ENCODE measurements at places on chromosomes 7 and 10.
A peak's percentile ranks its signal among the peaks of the same experiment; 100 is the strongest.

DNA sequence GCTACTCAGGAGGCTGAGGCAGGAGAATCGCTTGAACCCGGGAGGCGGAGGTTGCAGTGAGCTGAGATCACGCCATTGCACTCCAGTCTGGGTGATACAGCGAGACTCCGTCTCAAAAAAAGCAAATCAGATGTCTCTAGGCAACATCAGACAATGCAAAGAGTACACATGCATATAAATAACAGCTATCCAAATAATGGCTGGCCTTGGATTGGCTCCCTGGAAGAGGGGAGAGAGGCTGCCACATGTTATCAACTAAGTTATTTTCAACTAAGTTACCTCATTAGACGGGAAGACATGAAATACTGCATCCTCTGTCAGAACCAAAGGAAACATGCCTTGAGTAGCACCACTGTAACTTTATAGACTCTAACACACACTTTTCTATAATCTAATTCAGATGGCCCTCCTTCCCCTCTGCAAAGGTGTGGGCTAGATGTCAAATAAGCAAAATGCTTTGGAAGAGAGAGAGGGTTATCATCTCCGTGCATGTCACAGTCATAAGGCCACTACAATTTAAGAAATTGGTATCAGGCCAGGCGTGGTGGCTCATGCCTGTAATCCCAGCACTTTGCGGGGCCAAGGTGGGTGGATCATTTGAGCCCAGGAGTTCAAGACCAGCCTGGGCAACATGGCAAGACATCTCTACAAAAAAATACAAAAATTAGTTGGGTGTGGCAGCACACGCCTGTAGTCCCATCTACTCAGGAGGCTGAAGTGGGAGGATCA is 22.5 kb upstream of the SPOCK2 start:
- no peak for DNase-seq

GRCh38 chr7:2941216-2941859 is 97.2 kb upstream of the GNA12 start:
- DNase-seq, result no peak

DNA sequence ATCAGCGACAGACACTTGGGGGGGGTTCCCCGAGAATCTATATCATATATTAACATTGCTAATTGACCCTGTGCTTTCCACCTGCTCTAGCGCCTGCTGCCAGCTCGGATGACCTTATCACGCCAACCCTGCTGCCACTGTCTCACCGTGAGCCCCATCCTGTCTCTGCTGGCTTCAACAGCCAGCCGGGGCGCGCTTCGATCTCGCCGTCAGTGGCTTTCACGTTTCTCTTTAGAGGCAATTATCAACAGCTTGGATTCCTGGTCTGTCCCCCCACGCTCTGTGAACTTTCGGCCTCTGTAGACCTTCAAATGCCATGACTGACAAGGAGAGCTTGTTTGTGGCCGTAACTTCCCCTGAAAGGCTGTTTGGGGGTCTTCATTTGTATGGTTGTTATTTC is 123.0 kb downstream of the EBF3 start:
- no peak for DNase-seq

DNA sequence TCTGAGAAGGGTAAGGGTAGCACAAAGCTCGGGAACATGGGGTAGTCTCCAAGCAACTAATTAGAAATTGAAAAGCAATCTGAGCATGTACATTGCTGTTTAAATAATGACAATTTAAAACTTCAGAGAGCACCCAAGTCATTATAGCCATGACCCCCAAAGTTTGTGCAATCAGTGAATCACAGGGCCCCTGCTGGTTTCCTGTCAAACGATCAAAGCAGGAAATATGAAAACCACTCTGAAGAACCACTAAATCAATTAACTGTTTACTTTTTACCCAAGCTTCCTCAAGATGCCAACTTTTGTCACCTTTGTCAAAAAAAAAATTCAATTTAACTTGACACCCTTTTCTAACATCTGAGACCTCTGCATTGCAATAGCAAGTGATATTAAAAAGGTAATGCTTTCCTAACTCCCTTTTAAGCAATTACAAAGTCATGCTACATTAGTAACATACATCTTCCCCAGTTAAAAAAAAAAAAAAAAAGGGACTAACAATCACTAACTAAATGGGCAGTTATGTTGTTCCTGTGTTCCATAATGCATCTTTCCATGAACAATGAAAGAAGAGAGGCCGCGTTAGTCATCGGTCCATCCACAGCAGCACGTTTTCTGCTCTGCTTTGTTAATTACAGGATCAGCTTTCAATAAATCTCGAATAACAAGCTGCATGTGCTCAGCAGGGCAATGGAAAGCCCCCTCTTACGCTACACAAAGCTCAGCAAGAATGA is 80.6 kb downstream of the ETV1 start:
- DNase-seq, result no peak

GRCh38 chr10:14698111-14698828 is 76.4 kb downstream of the FAM107B start:
- DNase-seq, result peak; percentile 37

- DNase-seq, result peak; percentile 32
Measured at GRCh38 chr7:156827587-156828203, 65.3 kb downstream of the LMBR1 start.

DNA sequence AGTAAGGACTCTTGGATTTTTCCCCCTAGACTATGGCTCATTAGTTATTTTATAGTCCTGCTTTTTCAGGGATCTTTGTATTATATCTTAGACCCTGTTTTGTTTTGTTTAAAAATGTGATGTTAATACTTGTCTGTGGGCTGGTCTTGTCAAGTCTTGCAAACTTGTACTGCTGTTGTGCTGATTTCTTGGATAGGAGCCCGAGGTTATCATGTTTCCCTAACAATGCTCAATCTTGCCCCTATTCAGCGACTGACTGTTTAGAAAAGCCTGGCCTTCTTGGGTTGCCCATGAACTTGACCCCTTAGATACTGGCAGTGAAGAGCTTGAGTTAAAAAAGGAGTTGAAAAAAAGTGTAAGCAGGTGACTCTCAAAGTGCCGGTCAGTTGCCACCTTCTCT is 115.7 kb downstream of the KIAA1217 start:
- DNase-seq, result no peak

DNA sequence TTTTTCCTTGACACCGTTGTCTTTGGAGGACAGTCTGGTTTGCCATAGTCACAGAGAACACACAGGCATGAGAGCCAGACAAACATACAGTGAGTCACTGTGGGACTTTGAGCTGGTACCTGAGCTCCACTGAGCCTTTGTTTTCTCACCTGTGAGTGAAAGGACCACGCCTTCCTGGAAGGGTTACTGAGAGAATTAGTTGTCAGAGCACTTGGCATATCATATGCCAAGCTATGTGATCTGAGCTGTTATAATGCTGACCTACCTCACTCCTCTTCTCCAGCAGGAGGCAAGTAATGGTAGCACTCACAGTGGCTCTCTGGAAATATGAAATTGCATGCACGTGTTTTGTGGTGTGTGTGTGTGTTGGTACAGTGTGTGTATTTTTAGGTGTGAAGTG is 59.7 kb downstream of the CXCL12 start:
- no peak for DNase-seq

- DNase-seq, result no peak
Measured at GRCh38 chr7:33495207-33495606, 365.8 kb downstream of the BBS9 start.

DNA sequence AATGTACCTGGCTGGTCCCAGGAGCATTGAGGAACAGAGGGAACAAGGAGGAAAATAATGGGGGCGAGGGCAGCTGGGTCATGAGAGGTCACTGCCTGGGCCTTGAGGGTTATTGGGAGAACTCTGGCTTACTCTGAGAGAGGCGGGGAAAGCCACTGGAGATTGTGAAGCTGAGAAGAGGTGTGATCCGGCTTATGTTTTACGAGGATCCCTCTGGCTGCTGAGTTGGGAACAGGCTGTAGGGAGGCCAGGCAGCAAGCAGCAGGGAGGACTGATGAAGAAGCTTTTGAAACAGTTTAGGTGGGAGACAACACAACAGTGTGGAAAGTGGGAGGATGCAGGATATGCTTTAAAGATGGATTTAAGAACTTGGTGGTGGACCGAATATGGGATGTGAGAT is 87.3 kb downstream of the FANK1 start:
- no peak for DNase-seq

DNA sequence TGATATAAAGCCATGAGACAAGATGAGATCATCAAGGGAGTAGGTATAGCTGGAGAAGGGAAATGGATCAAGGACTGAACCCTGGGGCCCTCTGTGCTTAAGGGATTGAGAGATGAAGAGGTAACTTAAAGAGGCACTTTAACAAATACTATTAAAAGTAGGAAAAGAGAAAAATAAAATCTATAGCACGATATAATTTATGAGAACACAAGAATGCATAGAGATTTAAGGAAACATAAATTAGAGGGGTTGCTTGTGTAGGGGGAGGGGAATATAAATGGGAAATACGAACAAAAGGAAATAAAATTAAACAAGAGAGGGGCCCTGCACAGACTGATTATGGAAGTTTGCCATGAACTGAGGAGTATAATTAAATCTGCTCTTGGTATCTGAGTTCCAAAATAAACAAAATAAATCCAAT is 15.6 kb upstream of the LRRC17 start:
- DNase-seq, result no peak

GRCh38 chr10:1149793-1150637 is 93.8 kb downstream of the WDR37 start:
- peak; percentile 59 for DNase-seq

DNA sequence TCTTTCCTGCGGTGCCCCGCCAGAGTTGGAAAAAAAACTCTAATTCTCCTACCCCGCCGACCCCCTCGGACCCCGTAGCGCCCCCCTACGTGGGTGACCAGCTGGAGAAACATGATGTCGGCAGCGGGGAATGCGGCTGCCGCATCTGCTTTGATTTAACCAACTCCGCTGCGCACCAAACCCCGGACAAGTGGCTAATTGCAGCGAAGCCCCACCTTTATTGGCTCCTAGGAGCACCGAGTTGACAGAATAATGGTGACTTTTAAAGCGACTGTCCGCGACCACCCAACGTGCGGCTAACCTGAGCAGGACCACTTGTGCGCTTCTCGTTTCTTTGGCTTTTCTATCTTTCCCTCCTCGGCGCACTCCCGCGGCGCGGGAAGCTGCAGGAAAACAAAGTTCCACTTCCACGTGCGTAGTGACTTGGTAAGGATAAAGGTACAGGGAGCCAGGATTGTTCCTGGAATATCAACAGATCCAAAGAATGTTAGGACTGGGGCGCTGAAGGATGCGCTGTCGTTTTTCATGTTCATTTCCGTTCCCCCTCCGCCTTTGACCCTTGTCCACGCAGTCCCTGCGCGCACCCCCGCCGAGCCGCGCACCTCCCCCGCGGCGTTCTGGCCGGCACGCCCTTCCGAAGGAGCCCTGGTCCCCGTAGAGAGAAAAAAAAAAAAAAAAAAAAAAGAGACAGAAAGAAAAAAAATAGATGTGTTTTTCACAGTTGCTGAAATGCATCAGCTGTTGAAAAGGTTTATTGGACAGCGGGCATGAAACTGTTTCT is 1.4 kb downstream of the WNT16 start:
- peak; percentile 47 for DNase-seq

GRCh38 chr10:99325281-99325680 is 3.9 kb upstream of the CNNM1 start:
- no peak for DNase-seq

DNA sequence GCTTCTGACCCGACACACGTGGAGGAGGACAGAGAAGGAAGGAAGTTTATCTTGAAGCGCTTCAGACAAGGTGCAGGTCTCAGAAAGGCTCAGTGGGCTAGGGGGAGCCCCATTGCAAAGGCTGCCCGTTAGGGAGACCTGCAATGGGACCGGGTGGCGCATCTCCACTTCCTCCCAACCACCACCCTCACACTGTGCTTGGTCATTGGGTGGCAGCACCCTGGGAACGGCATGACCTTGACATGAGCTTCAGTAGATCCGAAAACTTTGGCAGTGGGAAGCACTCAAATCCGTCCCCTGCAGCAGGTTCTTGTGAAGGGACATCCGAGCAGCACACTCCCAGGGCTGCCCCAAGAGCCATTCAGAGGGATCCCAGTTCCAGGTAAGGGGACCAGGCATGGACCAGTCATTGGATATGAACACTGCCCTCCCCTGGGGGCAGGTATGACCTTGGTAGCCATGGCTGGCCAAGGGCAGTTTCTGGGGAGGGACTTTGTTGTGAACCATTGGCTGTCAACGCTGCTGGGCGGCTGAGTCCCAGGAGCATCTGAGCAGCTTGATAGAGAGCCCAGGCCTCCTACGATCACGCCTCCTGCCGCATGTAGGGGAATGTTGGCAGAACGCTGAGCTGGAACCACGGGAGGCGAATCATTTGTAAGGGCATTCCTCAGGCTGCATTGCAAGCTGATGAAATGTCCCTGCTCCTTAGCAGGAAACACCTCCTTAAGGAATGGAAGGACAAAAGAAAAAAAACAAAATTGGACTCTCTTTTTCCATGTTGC is 31.7 kb downstream of the GALNTL5 start:
- DNase-seq, result no peak

- no peak for DNase-seq
Measured at GRCh38 chr10:17453373-17454091, 863 bp downstream of the ST8SIA6 start.

- DNase-seq, result no peak
Measured at GRCh38 chr7:112010109-112010508, 196.1 kb downstream of the DOCK4 start.

DNA sequence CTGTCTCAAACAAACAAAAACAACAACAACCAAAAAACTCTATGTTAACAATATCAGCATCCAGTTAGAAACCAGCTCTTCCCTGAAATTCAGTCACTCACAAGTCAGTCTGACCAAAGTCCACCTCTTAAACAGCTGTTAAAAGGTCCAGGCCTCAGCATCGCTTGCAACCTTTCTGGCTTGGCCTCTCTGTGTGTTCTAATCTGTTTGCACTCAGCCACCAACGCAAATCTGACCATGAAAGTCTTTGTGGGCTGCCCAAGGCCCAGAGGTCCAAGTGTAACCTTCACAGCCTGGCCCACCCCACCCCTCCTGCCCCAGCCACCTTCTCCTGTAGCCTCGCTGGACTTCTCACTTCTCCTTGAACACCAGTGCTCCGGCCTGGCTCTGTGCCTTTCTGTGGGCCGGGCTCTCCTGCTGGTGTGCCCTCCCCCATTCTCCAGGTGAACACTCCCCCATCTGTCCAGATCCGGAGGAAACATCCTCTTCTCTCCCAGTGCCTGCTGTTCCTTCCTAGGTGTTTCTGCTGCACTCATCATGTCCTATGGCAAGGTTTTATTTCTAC is 72.2 kb upstream of the EFCAB10 start:
- DNase-seq, result no peak
